NCI-H2081 (cell line): ENCODE measurements at places on chromosomes 2 and 18.
A peak's percentile ranks its signal among the peaks of the same experiment; 100 is the strongest.

DNA sequence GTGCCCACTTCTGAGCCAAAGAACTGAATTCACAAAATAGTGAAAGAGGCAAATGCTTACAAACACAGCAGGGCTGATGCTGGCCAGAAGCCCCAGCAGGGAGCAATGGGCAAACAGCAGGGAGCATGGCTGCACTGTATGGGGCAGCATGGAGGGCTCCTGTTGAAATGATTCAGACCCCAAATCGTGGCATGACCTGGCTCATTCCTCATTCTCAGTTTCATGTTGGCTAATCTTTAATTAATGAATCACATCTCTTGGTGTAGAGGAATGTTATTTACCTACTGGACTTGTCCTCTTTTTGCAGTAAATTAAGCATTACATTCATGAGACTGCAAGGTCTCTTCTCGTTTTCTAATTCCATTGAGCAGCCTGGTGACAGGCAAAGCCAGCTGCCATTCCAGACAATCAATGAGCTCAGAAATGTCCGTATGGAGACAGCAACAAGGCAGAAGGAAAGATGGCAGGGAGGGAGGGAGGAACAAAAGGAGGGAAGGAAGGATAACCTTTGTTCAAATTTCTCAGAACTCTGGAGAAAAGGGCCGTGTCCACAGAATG is 84.9 kb upstream of the ST8SIA3 start:
- DNase-seq = no peak

DNA sequence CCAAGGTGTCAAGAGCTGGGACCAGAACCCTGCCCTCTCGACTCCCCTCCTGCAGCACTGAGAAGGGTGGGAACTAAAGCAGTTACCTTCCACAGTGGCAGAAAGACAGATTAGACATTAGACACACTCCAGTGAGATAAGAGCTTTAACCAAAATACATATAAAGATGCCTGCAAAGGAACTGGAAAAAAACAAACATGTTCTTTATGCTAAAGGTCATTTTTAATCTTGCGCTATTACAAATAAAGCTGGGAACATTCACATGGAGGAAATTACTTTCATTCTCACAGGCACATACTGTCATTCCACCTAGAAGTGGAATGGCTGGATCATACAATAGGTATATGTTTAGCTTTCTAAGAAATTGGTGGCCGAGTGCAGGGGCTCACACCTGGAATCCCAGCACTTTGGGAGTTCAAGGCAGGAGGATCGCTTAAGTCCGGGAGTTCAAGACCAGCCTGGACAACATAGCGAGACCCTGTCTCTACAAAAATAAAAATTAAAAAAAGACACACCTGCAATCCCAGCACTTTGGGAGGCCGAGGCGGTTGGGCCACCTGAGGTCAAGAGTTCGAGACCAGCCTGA is 41.9 kb downstream of the C2orf76 start:
- no peak for DNase-seq

GRCh38 chr2:10447300-10447894 is 730 bp downstream of the ODC1 start:
- peak; percentile 57 for DNase-seq

DNA sequence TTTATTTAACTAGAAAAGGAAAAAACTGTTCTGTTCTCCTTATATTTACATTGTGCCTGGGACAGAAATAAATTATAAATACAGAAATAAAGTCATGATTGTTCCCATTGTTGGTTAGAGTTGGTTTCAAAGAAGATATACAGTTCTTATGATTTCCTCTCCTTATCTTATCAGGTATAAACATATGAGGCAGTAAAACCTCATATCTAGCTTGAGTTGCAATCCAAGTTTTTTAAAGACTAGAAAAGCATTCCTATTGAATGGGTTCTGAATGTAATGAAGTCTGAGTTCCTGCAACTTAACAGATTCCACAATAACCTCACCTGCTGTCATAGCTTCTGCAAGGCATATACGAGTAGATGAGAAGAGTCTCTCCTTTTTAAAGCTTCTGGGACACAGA is 114.7 kb upstream of the CAVIN2 start:
- DNase-seq = no peak

- DNase-seq = no peak
These were observed 71.8 kb upstream of the SMAD7 start for GRCh38 chr18:49022311-49023161.

DNA sequence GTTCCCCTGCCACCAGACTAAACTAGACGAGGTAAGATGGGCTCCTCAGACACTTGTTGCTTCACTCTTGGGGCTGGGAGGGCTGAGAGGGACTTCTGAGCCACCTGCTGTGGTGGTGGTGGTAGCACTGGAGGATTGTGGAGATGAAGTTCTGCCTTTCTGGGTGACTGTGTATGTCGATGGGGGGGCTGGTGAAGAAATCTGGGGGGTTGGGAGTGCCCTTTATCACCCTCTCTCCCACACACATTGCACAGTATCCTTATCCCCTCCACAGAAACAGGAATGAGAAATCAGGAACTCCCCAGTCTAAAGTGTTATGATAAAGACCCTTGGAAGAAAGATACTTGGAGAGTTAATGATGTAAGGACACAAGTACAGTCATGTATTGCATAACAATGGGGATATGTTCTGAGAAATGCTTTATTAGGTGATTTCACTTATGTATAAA is 38.5 kb downstream of the HK2 start:
- DNase-seq = no peak

GRCh38 chr2:173952267-173953046 is 12.7 kb downstream of the SP3 start:
- DNase-seq = no peak

- no peak for DNase-seq
These were observed 100.7 kb upstream of the ID2 start for GRCh38 chr2:8581234-8581561.

DNA sequence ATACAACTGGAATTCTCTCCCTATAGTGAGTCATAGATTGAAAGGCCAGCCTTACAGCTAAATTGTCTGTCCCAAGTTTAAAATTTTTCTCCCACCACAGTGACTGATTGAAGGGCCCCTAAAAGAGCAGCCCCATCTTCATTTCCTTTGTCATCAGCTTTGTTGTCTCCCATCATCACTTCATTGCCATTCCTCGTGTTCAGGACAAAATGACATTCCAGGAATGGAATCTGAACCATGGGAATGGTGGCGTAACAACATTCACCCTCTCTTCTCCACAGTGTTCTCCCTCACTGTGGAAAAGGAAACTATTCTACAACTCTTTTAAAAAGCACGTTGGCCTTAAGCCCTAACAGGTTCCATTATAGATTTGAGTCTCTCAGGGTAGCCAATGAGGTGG is 52.1 kb downstream of the PSTPIP2 start:
- no peak for DNase-seq

- no peak for DNase-seq
These were observed 55.2 kb downstream of the PARD6G start for GRCh38 chr18:80191907-80192652.

- DNase-seq = no peak
These were observed 74.3 kb downstream of the HRH4 start for GRCh38 chr18:24534737-24535136.

- no peak for DNase-seq
These were observed 9.1 kb upstream of the GPD2 start for GRCh38 chr2:156427074-156427473.
